Activated CD8-positive, alpha-beta T cell treated with anti-CD3 and anti-CD28 coated beads, Interleukin-2, amount 10 ng/mL, durations not matched to agents 7 days and 5 days (primary cell): ENCODE measurements at places on chromosomes 4 and X. TPM values are rescaled to one million over a fixed set of nuclear protein-coding genes. Genes with fewer than 3 reads are reported as not detected.

GRCh38 chr4:43112139-43112538 lies 219.6 kb downstream of the GRXCR1 start:
- H3K27ac ChIP-seq, result no peak overlapping the region
- H3K4me3 ChIP-seq, result no peak overlapping the region
- H3K4me1 ChIP-seq, result no peaks in the 10 kb centered on the region
- H3K27me3 ChIP-seq, result no peaks in the 10 kb centered on the region

DNA sequence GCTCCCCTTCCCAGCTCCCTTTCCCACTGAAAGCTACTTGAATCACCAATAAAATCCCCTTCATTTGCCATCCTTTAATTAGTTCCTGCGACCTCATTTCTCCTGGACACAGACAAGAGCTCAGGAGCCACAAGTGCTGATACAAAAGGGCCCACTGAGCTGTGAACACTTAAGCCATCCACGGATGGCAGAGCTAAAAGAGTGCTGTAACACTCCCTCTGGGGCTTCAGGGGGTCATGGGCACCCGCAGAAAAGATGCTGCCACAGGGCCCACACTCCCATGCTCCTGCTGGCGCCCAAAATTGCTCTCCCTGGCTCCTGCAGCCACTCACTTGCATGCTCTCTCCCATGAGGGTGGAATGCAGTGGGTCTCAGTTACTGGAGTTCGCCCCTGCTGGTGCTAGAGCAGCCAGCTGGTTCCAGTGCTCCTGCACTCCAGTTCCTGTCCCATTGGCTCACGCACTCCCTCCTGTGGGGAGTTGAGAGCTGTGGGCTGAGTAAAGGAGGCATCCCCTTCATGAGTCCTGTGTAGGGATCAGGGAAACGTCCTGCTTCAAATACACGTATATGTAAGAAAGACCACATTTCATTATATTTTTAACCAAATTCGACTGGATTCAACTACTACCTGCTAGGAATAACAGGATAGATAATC lies 1291.0 kb downstream of the ARAP2 start:
- H3K27ac ChIP-seq, result no peak overlapping the region
- no peak for DNase-seq
- H3K4me1 ChIP-seq, result no peaks in the 10 kb centered on the region
- H3K27me3 ChIP-seq, result no peaks in the 10 kb centered on the region

DNA sequence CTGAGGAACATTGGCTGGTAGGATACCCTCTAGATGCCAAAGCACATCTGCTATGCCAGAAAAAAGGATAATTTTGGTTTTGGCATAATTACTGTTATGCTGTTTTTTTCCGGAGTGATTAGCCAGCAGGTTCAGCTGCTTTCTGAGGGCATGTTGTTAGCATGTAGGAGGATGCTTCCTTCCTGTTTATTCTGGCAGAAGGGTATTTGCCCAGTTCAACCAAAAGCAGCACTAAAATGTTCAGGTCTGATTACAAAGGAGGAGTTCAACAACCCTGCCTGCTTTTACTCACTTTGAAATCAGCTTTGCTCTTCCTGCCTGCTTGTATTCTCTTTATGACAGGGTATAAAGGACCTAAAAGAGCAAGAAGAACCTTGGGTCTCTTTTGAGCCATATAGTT lies 21.9 kb downstream of the ERCC6L start:
- H3K27ac ChIP-seq, result no peak overlapping the region
- no peak for DNase-seq
- no peaks in the 10 kb centered on the region for H3K27me3 ChIP-seq
- H3K36me3 ChIP-seq, result peaks cover 6% of the 10 kb centered on the region

DNA sequence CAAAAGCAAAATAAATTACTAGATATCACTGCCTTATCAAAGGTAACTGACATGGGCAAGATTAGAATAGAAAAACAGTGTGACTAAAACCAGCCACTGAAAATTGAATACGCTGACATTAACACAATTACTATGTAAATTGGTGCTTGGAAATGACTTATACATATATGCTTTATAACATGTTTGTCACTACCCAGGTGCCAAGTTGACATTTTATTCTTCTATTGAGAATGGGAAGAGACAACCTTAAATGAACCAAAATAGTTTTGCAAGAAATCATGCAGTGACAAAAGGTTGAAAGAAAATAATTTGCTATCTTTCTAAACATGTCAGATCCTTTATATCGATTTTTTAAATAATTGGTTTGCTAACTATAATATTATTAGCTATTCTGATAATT lies 510.1 kb downstream of the GALNTL6 start:
- H3K4me1 ChIP-seq, result no peaks in the 10 kb centered on the region
- H3K27ac ChIP-seq, result no peak overlapping the region
- DNase-seq, result no peak
- H3K4me3 ChIP-seq, result no peak overlapping the region
- no peaks in the 10 kb centered on the region for H3K27me3 ChIP-seq

GRCh38 chr4:1655081-1655480 lies 29.0 kb downstream of the FAM53A start:
- no peak overlapping the region for H3K4me3 ChIP-seq
- H3K27ac ChIP-seq, result no peak overlapping the region
- no peaks in the 10 kb centered on the region for H3K36me3 ChIP-seq
- DNase-seq, result no peak
- H3K27me3 ChIP-seq, result no peaks in the 10 kb centered on the region

DNA sequence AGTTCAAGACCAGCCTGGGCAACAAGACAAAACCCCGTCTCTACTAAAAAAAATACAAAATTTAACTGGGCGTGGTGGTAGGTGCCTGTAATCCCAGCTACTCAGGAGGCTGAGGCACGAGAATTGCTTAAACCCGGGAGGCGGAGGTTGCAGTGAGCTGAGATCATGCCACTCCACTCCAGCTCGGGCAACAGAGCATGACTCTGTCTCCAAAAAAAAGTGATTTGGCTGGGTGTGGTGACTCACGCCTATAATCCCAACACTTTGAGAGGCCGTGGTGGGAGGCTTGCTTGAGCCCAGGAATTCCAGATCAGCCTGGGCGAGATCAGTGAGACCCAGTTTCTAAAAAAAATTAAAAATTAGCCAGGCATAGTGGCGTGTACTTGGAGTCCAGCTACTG lies 4.1 kb downstream of the OPHN1 start:
- DNase-seq, result no peak
- H3K4me3 ChIP-seq, result no peak overlapping the region
- peaks cover 2% of the 10 kb centered on the region for H3K4me1 ChIP-seq

DNA sequence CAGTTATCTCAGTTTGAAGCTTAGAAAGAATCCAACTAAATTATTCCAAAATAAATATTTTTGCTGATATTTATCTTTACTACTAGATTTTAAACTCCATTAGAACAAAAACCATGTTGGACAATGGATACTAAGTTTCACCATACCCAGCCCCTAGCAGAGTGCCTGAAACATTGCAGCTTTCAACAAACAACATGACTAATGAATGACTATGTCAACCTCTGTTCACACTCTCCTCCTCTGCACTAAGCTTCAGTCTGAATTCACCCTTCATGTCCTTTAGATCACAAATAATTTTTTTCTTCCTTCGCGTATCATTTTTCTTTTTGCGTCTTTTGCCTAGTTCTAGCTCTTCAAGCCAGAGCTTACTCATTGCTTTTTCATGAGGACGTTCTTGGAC lies 315.2 kb downstream of the PCDH10 start:
- H3K27ac ChIP-seq, result no peak overlapping the region
- no peaks in the 10 kb centered on the region for H3K4me1 ChIP-seq
- DNase-seq, result no peak
- no peaks in the 10 kb centered on the region for H3K27me3 ChIP-seq
- H3K4me3 ChIP-seq, result no peak overlapping the region

DNA sequence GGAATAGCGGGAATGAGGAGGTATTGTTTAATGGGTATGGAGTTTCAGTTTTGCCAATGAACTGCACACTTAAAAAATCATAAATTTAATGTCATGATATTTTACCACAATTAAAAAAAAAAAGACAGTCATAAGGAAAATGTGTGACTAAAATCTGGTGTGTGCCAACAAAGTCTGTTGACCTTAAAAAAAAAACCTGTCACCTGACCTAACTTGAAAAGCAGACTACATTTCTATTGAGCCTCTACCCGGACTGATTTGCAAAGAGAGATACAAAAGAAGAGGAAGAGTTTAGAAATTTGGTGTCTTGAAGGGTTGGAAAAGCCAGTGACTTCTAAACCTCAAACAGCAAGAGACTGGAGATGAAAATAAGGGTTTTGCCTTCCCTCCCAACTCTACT lies 48.4 kb downstream of the TMEM150C start:
- H3K4me1 ChIP-seq, result no peaks in the 10 kb centered on the region
- no peak overlapping the region for H3K27ac ChIP-seq
- H3K4me3 ChIP-seq, result no peak overlapping the region

DNA sequence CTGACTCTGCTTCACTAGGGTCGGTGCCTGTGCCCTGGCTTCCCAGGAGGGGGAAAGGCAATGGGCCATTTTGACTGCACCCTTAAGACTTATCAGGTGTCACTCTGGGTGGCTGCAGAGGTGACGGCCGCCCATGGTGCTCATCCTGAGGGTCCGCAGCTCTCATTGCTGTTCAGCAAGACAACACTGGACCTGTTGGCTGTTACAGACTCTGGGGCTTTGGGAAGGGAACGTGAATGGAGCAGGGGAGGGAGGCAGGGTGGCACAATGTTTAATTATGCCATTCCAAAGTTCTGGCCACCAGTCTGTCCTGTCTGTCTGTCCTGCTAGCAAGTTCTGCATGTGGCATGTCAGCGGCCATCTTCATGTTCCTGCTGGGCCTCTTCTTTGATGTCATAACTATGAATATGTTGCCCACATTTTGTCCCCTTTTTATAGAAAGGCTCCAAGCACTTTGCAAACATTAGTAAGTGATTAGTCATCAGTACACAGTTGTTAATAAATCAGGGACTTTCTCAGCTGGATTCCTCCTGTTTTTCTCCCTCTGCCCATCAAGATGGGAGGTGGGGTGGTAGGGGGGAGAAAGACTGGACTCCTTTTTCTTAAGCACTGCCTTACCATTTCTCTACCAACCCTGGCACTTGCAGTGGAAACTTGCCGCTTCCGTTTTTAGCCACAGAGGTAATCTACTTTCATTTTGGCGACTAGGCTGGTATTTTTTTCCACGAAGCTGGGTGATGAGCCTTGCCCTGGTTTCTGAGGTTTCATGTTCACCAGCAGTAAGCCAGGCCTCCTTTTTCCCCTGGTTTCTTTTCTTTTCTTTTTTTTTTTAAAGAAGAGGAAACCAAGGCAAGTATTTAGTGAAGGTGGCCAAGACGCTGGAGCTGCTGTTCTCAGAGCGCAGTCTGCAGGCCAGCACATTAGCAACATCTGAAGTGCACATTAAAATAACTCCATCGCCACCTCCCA lies 88.6 kb upstream of the TRIM2 start:
- H3K4me1 ChIP-seq, result peaks cover 6% of the 10 kb centered on the region
- H3K27me3 ChIP-seq, result peaks cover 20% of the 10 kb centered on the region
- peak; percentile 88 for DNase-seq
- no peaks in the 10 kb centered on the region for H3K36me3 ChIP-seq

DNA sequence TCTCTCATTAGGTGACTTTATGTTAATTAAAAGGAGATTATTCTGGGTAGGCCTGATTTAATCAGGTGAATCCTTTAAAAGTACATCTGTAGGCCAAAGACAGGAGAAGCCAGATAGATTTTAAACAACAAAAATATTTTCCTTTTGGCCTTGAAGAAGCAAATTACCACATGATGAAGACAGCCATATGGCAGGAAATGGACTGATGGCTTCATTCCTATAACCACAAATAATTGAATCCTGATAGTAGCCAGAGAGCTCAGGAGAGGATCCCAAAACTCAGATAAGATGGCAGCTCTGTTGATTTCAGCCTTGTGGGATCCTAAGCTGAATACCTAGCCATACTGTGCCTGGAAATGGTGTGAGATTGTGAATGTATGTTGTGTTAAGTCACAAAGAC lies 66.1 kb upstream of the PRKX start:
- no peaks in the 10 kb centered on the region for H3K27me3 ChIP-seq
- no peak overlapping the region for H3K27ac ChIP-seq
- H3K4me1 ChIP-seq, result peaks cover 16% of the 10 kb centered on the region
- H3K36me3 ChIP-seq, result no peaks in the 10 kb centered on the region
- H3K4me3 ChIP-seq, result no peak overlapping the region

DNA sequence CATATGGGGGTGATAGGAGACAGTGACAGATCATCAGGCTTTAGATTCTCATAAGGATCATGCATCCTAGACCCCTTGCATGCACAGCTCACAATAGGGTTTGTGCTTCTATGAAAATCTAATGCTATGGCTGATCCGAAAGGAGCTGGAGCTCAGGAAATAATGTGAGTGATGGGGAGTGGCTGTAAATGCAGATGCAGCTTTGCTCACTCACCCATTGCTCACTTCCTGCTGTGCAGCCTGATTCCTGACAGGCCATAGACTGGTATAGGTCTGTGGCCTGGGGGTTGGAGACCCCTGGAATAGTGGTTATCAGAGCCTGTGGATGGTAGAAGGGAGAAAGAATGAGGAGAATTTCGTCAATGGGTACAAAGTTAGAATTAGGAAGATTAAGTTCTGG lies 2751.1 kb downstream of the ARAP2 start:
- no peaks in the 10 kb centered on the region for H3K4me1 ChIP-seq
- no peaks in the 10 kb centered on the region for H3K27me3 ChIP-seq
- no peaks in the 10 kb centered on the region for H3K36me3 ChIP-seq
- no peak overlapping the region for H3K27ac ChIP-seq
- DNase-seq, result no peak

GRCh38 chr4:115272185-115272584 lies 158.8 kb upstream of the NDST4 start:
- DNase-seq, result no peak
- H3K4me1 ChIP-seq, result peaks cover 19% of the 10 kb centered on the region
- no peak overlapping the region for H3K27ac ChIP-seq
- H3K4me3 ChIP-seq, result no peak overlapping the region

DNA sequence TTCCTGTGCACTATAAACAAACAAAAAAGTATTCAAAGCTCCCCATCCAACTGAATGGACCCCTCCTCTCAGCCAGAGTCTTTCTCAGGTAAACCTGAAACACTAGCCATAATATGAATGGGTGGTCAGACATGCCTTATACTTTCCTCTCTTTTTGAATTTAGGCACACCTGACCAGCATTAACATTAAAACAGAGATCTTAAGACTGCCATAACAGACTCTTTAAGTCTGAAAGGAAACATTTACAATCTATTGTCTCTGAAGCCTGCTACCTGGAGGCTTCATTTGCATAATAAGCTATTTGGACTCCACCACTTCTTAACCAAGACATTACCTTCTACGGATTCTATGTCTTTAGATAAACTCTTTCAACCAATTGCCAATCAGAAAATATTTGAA lies 56.9 kb upstream of the SPIN4 start:
- H3K4me1 ChIP-seq, result no peaks in the 10 kb centered on the region
- H3K27me3 ChIP-seq, result no peaks in the 10 kb centered on the region
- H3K36me3 ChIP-seq, result no peaks in the 10 kb centered on the region
- no peak overlapping the region for H3K27ac ChIP-seq
- DNase-seq, result no peak

DNA sequence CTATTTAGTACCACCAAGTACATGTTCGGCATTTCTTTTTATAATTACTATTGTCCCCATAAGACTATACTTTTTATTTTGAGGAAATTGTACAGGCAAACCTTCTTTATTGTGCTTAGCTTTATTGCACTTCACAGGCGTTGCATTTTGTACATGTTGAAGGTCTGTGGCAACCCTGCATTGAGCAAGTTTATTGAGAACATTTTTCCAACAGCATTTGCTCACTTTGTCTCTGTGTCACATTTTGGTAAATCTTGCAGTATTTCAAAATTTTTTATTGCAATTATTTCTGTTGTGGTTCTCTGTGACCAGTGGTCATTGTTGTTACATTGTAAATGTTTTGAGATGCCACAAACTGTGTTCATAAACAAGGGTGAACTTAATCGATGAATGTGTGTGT lies 10.8 kb upstream of the CXCL5 start:
- H3K36me3 ChIP-seq, result no peaks in the 10 kb centered on the region
- H3K27ac ChIP-seq, result no peak overlapping the region

The CSAG1 gene
- total RNA-seq, result not detected

The TLR10 gene
- total RNA-seq, result not detected

The GABRE gene
- total RNA-seq, result not detected

The SLITRK4 gene
- not detected for total RNA-seq

The GATA1 gene
- total RNA-seq, result not detected
